ENCODE measurements at places on chromosomes 1 and 21.

- peak; percentile 10 for DNase-seq
Observed at GRCh38 chr1:183385340-183386144, 32.6 kb downstream of the NMNAT2 start.

DNA sequence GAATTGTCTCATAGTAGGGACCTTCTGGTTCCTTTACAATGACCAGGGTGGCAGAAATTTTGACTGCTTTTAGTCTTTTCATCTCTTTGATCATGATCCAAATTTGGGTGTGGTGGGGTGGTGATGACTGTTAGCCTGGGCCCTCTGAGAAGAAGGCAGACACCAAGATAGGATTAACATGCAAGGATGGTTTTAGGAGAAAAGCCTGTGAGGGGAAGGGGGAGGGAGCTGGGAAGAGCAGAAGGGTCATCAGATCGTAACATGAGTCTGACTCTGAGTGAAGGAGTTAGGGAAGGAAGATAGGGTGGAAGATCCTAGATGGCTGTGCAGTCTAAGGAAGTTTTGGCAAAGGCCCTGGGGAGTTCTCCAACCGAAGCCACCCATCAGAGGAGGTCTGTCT lies 28.5 kb upstream of the CAMSAP2 start:
- no peak for DNase-seq

DNA sequence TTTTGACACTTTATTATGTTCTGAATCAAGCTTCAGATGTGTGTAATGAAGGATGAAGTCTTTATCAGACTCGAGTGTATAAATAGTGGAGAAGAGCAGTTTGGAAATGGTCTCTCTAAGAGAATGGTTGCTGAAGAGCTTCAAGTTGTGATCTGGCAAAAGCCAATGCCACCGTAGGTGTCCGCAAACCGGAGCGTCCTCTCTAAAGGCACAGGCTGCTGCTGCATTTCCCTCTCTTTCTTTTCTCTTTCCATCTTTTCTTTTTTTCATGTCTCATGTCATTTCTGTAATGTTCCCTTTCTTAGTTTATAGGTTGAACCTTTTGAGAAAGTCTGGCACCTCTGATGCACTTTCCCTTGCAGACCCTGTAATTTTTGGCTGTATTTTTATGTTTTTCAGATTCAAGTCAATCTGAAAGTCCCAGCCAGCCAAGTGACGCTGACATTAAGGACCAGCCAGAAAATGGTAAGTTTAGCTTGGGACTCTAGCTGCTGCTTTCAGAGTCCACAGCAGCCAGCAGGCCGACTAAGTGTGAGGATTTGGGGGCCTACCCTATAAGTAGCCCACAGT lies 194.8 kb downstream of the NFIA start:
- no peak for DNase-seq

DNA sequence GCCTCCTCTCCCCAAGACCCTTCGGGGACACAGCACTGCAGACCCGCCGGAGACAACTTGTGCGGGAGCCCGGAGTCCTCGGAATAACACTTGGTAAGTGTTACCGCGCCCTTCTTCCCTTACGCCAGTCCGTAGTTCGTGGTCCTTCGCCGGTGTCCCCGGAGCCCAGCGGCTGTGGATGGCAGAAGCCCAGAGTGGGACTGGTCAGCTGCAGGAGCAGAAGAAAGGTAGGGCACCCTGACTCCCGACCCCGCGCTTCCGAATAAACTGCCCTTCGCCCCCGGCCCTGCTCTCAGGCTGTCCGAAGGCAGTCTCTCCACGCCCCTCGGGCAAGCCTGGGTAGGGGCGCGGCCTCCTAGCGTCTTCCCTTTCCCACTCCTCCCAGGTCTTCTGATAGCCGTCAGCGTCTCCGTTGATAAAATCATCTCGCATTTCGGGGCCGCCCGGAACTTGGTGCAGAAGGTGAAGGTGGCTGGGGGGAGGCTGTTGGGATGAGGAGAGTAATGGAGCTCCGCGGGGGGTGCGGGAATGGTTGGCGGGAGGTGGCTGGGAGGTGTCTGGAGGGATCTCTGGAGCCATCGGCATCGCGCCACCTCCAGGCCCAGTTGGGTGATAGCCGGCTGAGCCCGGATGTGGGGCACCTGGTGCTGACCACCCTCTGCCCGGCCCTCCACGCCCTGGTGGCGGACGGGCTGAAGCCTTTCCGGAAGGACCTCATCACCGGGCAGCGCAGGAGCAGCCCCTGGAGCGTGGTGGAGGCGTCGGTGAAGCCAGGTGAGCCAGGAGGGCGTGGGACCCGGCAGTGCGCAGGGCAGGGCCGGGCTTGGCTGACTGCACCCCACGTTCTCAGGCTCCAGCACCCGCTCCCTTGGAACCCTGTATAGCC lies 4.3 kb downstream of the RUSC1 start:
- DNase-seq: peak; percentile 44

- DNase-seq: no peak
Observed at GRCh38 chr1:246258250-246258649, 248.8 kb downstream of the SMYD3 start.

DNA sequence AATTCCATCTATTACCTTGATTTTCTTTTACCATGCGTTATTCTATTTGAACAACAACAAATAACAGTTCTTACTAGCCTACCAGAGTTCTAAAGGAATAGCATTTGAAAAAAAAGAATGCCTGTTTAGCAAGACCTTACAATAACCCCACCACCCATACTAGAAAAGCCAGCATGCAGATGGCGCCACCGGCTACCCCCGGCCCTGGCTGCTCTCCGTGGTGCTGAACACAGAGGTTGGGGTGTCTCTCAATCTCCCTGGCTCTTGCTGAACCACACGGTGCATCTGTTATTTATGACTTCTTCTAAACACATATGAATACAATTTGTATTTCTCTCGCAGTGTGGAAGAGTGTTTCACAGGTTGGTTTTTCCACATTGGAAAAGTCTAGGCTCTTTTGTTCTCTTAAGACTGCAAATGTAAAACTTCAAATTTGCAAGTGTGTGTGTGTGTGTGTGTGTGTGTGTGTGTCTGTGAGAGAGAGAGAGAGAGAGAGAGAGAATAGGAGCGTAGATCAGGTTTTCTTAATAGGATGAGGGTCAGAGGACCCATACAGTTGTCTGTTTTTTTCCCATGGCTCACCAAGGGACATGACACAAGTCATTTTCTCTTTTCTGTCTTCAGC lies 13.6 kb downstream of the GRIK3 start:
- DNase-seq: peak; percentile 2

DNA sequence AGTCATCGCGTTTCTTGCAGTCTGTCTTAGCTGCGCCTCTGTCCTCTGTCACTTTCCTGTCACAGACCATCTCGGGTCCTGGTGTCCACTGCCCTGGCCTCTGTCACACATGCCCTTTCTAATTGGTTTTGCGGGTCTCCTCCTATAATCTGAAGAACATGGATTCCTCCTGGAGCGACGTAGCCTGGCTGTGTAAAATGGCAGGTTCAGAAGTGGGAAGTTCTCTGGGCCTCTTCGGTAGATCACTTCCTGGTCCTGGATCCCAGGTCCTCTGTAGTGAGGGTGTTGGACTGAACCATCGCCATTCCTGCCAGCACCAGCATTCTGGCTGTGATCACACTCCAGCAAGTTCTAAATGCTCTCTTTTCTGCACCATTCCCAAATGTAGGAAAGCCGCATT lies 857 bp downstream of the FAM3B start:
- DNase-seq: no peak

GRCh38 chr1:237105826-237106225 lies 63.8 kb downstream of the RYR2 start:
- no peak for DNase-seq

DNA sequence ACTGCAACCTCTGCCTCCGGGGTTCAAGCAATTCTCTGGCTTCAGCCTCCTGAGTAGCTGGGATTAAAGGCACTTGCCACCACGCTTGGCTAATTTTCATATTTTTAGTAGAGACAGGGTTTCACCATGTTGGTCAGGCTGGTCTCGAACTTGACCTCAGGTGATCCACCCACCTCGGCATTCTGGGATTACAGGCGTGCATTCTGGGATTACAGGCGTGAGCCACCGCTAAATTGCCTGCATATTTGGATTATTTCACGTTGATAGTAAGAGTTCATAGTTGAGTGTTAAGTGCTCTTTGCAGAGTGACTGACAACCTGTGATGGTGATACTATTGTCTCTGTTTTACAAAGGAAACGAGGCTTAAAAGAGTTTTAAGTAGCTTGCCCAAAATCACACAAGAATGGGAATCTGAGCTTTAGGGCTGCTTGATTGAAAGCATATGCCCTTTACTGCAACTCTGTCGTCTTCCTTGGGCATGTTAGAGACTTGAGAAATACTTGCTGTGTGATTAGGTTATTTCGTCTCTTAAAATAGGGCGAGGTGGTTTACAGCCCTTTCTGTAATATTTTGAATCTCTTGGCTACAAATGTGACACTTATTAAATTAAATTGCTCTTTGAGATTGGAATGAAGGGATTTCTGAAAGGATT lies 12.4 kb downstream of the CDC42 start:
- DNase-seq: no peak

DNA sequence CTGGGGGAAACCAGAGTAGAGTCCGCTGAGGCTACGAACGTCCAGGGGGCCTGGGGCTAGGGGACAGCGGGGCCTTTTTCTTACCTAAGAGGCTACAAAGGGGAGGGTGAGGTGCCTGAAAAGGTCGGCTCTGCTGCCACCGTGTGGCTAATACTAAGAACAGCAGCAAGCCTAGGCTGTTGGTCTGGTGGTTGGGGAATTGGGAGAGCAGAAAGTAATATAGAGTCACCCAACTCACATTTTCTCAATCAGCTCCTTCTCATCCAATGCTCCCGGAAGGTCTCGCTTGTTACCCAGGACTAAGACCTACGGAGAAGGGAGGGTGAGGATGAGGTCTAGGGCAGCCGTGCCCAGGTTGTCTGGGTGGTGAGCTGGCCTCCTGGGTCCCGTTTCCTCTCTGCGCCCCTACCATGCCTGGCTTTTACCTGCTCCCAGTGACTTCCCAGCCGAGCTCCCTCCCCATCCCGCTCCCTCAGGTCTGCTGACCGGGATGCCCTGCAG lies 9.3 kb downstream of the ARL8A start:
- DNase-seq: peak; percentile 54

GRCh38 chr21:38913120-38913892 lies 107.6 kb downstream of the ETS2 start:
- peak; percentile 72 for DNase-seq

- peak; percentile 28 for DNase-seq
Observed at GRCh38 chr1:19210772-19211549, 895 bp upstream of the UBR4 start.

DNA sequence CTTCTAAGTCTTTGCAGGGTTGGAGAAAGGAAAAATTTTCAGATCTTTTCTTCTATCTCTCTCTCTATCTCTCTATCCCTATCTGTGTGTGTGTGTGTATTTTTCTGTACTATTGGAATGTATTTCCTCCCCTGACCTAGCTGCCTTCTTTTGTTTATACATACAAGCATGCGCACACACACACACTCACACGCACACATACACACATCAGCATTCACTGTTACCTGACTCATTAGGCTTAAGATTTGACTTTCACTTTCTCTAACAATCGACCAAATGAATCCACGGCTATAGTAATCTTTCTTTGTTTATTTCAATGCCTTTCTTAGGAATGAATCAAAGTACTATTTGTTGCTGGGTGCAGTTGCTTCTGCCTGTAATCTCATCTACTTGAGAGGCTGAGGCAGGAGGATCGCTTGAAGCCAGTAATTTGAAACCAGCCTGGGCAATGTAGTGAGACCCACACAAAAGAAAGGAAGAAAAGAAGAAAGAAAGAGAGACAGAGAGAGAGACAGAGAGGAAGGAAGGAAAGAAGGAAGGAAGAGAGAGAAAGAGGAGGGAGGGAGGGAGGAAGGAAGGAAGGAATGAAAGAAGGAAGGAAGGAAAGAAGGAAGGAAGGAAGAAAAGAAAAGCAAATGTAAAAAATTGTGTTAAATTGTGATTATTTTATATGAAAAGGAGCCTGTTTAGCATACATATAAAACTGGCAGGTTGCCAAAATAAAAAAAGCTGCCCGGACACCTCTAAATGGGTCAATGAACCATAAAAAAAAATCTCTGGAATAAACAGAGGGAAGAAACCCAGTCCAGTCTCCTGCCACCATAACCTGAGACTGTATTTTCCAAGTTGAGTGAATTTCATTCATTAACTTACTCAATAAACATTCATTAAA lies 206.8 kb downstream of the ZNF326 start:
- DNase-seq: peak; percentile 66

GRCh38 chr1:200153277-200154055 lies 126.0 kb downstream of the NR5A2 start:
- DNase-seq: no peak

GRCh38 chr1:221806984-221807383 lies 65.1 kb upstream of the DUSP10 start:
- no peak for DNase-seq

GRCh38 chr1:195981448-195982139 lies 626.6 kb downstream of the KCNT2 start:
- peak; percentile 36 for DNase-seq

DNA sequence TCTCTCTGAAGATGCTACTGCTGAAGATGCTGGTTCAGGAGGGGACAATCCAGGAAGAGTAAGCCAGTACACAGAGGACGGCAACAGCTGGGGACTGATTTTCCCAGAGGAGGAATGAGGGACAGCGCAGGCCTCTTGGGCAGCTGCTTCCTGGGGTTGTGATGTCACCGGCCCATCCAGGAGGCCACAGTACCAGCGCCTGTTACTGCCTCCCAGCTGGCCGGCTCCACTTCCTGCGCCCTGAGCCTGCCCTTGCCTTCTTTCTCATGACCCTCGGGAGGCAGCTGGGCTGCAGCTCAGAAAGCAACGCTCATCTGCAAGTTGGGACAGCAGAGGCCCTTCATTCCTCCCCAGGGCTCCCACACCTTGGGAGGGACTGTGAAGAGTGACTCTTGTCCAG lies 21.9 kb upstream of the ID3 start:
- DNase-seq: peak; percentile 88

GRCh38 chr1:113282893-113283285 lies 107.4 kb upstream of the MAGI3 start:
- no peak for DNase-seq

DNA sequence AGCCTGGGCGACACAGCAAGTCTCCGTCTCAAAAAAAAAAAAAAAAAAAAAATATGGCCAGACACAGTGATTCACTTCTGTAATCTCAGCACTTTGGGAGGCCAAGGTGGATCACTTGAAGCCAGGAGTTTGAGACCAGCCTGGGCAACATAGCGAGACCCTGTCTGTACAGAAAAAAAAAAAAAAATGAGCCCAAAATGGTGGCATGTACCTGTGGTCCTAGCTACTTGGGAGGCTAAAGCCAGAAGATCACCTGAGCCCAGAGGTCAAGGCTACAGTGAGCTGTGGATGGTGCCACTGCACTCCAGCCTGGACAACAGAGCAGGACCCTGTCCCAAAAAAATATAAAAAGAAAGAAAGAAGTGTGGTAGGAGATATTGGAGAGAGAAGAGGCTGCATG lies 1.7 kb upstream of the TESK2 start:
- DNase-seq: no peak

- peak; percentile 91 for DNase-seq
Observed at GRCh38 chr1:193558491-193559028, 372.1 kb upstream of the B3GALT2 start.

GRCh38 chr1:13663969-13664368 lies 36.0 kb upstream of the PRDM2 start:
- no peak for DNase-seq

GRCh38 chr1:216457356-216457755 lies 34.1 kb upstream of the USH2A start:
- peak; percentile 62 for DNase-seq
